ENCODE measurements at places on chromosomes 2 and 18. TPM values are rescaled to one million over a fixed set of nuclear protein-coding genes. Genes with fewer than 3 reads are reported as not detected.

DNA sequence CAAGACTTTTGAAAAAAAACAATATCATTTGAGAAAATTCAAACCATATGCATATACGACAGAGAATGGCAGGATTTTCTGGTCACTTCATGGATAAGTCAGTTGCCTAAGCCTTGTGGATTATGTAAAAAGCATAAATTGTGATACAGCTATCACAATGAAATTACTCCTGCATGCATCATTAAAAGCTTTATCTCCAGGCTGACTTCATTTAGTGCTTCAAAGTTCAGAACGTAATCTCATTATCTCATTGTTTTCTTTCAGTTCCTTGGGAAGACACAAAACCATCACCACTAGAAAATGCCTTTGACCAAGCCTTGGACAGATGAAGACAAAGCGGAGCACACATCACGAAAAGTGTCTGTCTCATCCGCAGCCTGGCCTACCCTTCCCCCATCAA, 57.0 kb downstream of the L3MBTL4 start:
- DNase-seq = no peak

The FBXO48 gene
- total RNA-seq = 0.74 TPM

The HES6 gene
- total RNA-seq = 42.0 TPM

DNA sequence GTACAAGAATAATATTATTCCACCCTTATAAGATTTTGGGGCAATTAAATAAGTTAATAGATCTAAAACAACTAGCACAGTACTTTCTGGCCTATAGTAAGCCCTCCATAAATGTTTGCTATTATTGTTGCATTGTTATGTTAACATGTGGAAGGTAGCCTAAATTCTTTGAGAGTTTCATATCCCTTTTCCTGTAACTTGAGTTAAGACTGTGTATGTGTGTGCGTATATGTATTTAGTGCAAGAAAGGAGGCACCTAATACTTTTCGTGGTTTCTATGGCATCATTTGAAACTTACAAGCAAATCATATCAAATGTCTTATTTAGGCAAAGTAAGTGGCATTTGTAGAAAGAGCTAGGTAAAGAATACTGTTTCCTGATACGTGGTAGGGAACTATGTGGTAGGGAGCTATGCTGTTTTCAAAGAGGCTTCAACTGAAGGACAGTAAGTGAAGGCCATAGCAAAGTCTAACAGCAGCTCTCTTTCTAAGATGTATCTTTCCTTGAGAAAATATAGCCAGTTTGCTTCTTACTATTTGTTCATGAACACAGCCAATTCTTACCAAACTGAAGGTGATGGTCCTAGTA, 36.8 kb upstream of the C2orf74 start:
- DNase-seq = no peak

DNA sequence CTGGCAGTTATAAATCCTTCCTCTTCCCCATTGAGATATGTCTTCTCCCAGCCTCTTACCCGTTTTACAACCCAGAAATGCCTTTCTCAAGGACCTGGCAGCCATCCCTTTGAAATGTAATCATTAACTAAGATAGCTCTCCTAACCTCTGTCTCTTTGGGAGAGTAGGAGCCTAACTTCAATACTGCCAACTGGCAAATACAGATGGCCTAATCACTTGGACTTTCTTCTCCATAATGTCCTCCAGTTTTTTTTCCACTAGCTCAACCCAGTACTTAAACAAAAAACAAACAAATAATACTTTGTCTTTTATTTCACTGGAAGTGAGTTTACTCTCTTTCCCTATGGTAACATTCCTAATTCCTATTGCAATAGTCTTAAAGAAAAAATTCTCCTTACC, 1391.1 kb downstream of the SUCLG1 start:
- no peak for DNase-seq

- DNase-seq = no peak
These were observed 61.4 kb downstream of the DYM start for GRCh38 chr18:49399003-49399402.

The DLGAP1 gene
- 1.8 TPM for total RNA-seq

GRCh38 chr18:23934252-23934651, 80.3 kb upstream of the TTC39C start:
- no peak for DNase-seq

- DNase-seq = no peak
These were observed 5.4 kb upstream of the NCKAP5 start for GRCh38 chr2:133573491-133574162.

DNA sequence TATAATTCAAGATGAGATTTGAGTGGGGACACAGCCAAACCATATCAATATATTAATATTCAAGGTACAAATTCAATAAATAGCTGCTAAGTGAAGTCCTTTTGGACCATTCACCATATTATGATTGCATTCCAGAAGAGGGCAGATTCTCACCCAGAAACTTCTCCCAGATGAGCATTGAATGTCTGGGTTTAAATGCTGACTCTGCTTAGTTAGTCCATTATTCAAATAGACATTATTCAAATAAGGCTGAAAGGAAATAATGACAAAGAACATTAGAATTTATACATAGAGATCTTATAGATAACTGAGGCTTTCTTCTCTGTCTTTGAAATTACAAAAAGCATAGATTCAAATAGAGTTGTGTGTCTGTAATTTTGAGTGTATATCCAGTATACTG, 579.4 kb upstream of the SLC8A1 start:
- DNase-seq = no peak

GRCh38 chr2:191738003-191738402, 60.1 kb downstream of the NABP1 start:
- no peak for DNase-seq

The CXCR1 gene
- total RNA-seq = not detected

The IL36B gene
- not detected for total RNA-seq

- DNase-seq = no peak
These were observed 45.0 kb downstream of the SRD5A2 start for GRCh38 chr2:31535768-31536167.

The COLEC12 gene
- total RNA-seq = 0.03 TPM

The KLHL30 gene
- total RNA-seq = 0.26 TPM

The CAPG gene
- total RNA-seq = 202 TPM

DNA sequence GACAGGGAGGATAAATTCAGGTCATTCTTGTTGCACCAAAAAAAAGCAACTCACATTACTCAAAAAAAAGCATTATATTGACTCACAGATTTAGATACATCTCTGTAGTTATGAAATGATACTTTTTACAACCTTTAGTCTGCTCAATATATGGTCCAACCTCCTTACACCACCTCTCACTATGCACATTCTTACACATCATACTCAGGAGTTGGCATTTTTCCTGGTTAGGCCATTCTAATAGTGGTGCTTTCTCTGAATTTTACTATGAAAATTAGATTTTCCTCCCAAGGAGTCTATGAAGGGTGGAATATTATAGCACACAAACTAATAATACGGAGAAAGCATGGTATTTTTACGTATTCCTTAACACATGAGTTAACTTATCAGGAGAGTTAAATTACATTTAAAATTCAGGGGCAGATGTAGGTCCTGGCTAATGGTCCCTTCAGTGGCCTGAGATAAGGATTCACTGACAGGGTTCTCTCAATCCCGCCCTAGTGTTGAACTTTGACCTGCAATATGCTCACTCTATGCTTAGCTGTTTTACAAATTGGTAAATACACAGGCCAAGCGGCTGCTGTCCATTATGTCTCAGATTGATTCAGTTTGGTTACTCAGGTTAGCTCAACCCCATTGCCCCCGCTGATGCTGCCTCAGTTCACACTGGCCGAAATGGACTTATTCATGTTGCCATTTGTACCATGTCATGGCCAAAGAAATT, 153.6 kb downstream of the NCKAP5 start:
- no peak for DNase-seq

The IWS1 gene
- total RNA-seq = 48.6 TPM

DNA sequence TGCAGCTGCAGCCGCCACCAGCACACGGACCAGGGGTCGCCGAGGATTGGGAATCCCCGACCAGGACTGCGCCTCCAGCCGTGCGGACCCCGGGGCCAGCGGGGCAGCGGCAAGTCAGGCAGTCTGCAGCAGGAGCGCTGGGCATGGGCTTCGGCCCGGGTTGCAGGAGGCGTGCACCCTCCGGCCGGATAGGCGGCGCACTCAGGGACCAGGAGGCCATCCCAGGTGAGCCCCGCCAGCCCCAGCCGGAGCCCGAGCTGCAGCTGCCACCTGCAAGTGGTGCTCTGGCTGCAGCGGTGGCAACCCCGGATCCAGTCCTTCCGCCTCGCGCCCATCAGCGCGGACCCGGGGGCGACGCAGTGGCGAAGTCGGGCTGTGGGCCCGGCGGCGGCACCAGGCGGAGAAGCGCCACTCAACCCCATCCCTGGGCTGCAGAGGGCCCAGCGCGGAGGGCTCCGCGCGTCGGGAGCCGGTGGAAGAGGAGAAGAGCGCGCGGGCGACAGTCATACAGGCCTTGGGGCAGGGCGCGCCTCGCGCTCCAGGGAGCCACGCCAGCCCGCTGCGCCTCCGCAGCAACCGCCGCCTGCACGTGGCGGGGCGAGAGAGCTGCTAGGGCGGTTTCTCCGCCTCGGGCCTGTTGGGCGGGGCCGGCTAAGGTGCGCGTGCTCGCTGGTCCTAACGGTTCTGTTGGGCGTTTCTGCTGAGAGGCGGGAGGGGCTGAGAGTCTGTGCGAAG, 73.8 kb downstream of the RPIA start:
- no peak for DNase-seq

GRCh38 chr2:235348329-235348728, 145.5 kb upstream of the AGAP1 start:
- no peak for DNase-seq

The HRH4 gene
- total RNA-seq = not detected

GRCh38 chr2:12929758-12930157, 213.0 kb downstream of the TRIB2 start:
- DNase-seq = no peak

DNA sequence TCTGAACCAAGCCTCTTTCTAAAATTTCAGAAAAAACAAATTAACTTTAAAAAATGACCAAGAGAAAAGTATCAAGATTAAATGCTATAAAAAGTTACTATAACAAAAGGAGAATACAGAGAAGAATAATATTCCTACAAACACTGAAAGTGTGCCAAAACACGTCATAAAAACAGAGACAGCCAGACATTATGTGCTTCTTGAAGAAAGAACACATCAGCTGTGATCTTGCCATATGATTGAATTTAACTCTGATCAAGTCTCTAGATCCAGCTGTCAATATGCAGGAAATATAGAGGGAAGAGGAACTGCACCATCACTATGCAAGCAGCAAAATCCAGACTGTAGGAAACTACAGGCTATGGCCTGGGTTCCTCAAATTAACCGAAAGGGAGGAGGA, 33.7 kb upstream of the COL5A2 start:
- no peak for DNase-seq

The CD8B2 gene
- not detected for total RNA-seq

DNA sequence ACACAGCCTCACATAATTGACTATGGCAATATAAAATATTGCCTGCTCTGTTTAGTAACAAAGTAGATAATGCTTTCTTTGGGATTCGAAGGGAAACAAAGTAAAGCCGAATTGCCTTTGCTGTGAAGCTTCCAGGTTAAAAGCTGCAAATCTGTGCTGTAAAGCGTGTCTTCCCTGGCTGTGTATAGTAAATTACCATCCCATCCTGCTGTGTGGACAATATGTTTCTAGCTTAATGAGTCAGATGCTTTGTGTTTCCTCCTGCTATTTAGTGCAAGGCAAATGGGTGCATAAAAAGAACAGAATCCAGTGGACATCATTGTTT, 265.1 kb downstream of the SOCS6 start:
- DNase-seq = no peak

- no peak for DNase-seq
These were observed 8.3 kb downstream of the NFU1 start for GRCh38 chr2:69428981-69429380.
